Amygdala (tissue), 56 donors: ENCODE measurements at places on chromosomes 11 and 22.

DNA sequence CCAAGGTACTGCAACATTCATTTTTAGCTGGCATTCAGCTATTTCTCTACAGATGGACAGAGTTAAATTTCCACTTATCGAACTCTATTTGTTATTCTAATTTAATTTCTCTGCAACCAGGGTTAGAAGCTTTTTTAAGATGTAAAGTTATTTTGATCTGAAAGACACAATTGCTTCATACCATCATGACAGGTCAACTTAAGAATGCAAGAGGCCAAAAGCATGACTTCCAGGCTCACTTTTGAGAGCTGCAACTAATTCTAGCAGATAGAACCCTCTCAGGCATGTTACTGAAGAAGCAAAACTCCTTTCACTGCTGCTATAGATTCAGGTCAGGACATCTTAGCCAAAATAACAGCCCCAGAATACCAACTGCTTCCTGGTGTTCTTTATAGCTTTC, 86.5 kb upstream of the GALNT18 start:
- DNase-seq = no peak

GRCh38 chr11:96229354-96229977, 113.5 kb downstream of the MAML2 start:
- DNase-seq = no peak

GRCh38 chr11:57072640-57073039, 83.9 kb downstream of the OR5AK2 start:
- no peak for DNase-seq

GRCh38 chr11:107751082-107751481, 39.2 kb upstream of the SLN start:
- DNase-seq = no peak
